ENCODE measurements at places on chromosomes 12 and 14.
A peak's percentile ranks its signal among the peaks of the same experiment; 100 is the strongest.

GRCh38 chr14:44846232-44846824, 115.4 kb downstream of the KLHL28 start:
- H3K4me3 ChIP-seq, result no peak overlapping the region
- DNase-seq, result peak; percentile 63
- H3K27ac ChIP-seq, result no peak overlapping the region

- H3K36me3 ChIP-seq, result no peaks in the 10 kb centered on the region
- no peaks in the 10 kb centered on the region for H3K27me3 ChIP-seq
- no peak overlapping the region for H3K27ac ChIP-seq
These were observed 64.3 kb downstream of the FLRT2 start for GRCh38 chr14:85594217-85594616.

- no peak for DNase-seq
- H3K36me3 ChIP-seq, result no peaks in the 10 kb centered on the region
- H3K4me1 ChIP-seq, result no peaks in the 10 kb centered on the region
- H3K27me3 ChIP-seq, result no peaks in the 10 kb centered on the region
- H3K4me3 ChIP-seq, result no peak overlapping the region
These were observed 93.5 kb upstream of the CEP83 start for GRCh38 chr12:94553130-94553519.

- no peaks in the 10 kb centered on the region for H3K36me3 ChIP-seq
- H3K4me3 ChIP-seq, result no peak overlapping the region
- H3K27ac ChIP-seq, result no peak overlapping the region
- no peaks in the 10 kb centered on the region for H3K27me3 ChIP-seq
- no peaks in the 10 kb centered on the region for H3K4me1 ChIP-seq
These were observed 274.9 kb upstream of the DIO3 start for GRCh38 chr14:101286271-101287018.

GRCh38 chr14:49971156-49972130, 78.6 kb downstream of the ARF6 start:
- H3K4me1 ChIP-seq, result peaks cover 40% of the 10 kb centered on the region
- H3K36me3 ChIP-seq, result no peaks in the 10 kb centered on the region
- H3K27me3 ChIP-seq, result no peaks in the 10 kb centered on the region
- H3K4me3 ChIP-seq, result no peak overlapping the region
- DNase-seq, result peak; percentile 82

DNA sequence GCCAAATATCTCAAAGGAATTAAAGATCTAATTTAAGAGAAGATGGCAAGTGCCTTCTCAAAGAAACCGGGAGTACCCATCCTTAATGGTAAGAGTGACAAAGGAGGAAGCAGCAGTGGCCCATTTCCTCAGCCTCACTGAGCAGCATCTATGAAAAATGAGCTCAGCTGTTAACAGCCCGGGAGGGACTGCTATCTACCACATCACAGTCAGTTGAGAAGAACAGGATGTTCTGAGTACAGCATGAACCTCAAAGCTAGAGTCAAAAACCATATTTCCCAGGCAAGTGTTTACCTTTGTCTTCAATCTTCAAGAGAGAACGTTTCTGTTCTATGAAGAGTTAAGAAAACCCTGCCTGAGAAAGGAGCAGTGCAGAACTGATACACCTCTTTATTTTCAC, 115.0 kb downstream of the BTG1 start:
- H3K4me1 ChIP-seq, result peaks cover 32% of the 10 kb centered on the region
- H3K27ac ChIP-seq, result peak overlapping the region; percentile 92
- H3K27me3 ChIP-seq, result no peaks in the 10 kb centered on the region
- no peaks in the 10 kb centered on the region for H3K36me3 ChIP-seq

- H3K27me3 ChIP-seq, result no peaks in the 10 kb centered on the region
- peaks cover 16% of the 10 kb centered on the region for H3K36me3 ChIP-seq
- H3K4me1 ChIP-seq, result no peaks in the 10 kb centered on the region
- no peak overlapping the region for H3K4me3 ChIP-seq
These were observed 42.7 kb downstream of the GTF2A1 start for GRCh38 chr14:81178063-81178462.

- H3K27me3 ChIP-seq, result no peaks in the 10 kb centered on the region
- DNase-seq, result peak; percentile 74
- H3K27ac ChIP-seq, result peak overlapping the region; percentile 10
- no peaks in the 10 kb centered on the region for H3K36me3 ChIP-seq
These were observed 1073.6 kb downstream of the BCL11B start for GRCh38 chr14:98198385-98198784.

- peak overlapping the region; percentile 63 for H3K4me3 ChIP-seq
- DNase-seq, result peak; percentile 90
- H3K36me3 ChIP-seq, result peaks cover 4% of the 10 kb centered on the region
- H3K27me3 ChIP-seq, result no peaks in the 10 kb centered on the region
- H3K27ac ChIP-seq, result peak overlapping the region; percentile 92
These were observed 20.4 kb downstream of the NINJ2 start for GRCh38 chr12:642633-643474.

DNA sequence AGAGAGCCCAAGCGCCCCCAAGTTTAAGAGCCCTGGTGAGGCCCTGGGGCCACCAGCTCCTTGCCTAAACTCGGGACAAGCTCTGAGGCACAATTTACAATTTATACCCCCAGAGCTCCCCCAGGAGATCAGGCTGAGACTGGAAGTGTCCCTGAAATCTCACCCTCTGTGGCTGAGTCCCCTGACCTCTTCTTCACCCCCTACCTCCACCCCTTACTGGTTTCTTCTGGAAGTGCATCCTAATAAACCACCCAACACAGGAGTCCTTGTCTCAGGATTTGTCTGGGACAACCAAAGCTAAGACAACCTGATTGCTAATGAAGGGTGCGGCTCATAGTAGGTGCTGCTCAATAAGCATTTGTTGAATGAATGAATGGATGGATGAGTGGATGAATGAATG, 206.4 kb downstream of the BCL11B start:
- H3K4me3 ChIP-seq, result no peak overlapping the region
- H3K27me3 ChIP-seq, result no peaks in the 10 kb centered on the region
- no peak overlapping the region for H3K27ac ChIP-seq
- no peaks in the 10 kb centered on the region for H3K36me3 ChIP-seq
- H3K4me1 ChIP-seq, result no peaks in the 10 kb centered on the region

DNA sequence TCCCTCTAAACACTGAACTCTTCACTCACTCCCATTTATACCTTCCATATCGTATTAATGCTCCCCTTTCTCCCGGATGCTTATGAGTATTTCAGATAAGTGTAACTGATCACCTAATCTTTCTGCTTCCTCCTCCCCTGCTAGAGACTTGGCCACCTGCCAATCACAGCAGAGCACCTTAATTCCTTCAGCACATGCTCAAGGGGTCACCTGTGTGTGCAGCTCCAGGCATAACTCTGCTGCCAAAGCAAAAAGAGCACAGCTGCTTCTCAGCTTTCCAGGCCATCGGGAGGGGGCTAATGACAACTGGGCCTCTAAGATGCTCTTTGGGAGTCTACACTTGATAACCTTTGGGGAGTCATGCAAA, 106.9 kb upstream of the DYRK2 start:
- no peak overlapping the region for H3K4me3 ChIP-seq
- DNase-seq, result peak; percentile 63
- H3K27me3 ChIP-seq, result no peaks in the 10 kb centered on the region
- H3K36me3 ChIP-seq, result no peaks in the 10 kb centered on the region
- H3K27ac ChIP-seq, result no peak overlapping the region
- no peaks in the 10 kb centered on the region for H3K4me1 ChIP-seq

DNA sequence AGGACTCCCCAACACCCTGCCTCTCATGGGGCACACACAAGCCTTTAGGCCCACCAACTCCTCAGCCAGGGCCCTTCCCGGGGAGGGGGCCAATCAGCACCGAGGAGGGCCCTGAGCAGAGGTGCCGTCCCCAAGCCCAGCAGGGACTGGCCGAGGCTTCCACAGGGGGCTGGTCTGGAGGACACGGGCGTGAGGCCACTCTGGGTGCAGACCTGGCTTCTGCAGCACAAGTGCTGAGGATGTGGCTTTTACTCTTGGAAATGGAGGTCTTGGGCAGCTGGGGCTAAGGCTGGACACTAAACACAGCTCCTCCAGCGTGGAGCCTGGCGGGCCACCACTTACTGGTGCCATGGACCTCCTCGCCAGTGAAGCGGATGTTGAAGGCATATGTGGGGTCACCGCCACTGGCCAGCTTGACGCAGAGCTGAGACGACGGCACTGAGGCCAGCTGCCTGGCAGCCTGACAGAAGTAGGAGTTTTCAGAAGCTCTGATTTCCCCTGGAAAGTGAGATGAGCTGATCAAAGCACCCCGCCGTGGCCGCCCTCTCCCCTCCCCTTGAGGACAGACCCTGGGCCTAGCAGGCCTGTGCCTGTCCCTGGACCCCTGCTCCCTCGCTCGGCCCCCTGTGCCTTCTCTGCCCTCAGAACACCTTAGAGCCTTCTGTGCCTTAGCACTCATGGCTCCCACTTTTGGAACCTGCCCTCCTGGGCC, 44.0 kb downstream of the TRAFD1 start:
- H3K4me3 ChIP-seq, result no peak overlapping the region
- H3K27ac ChIP-seq, result no peak overlapping the region
- DNase-seq, result no peak
- peaks cover 17% of the 10 kb centered on the region for H3K36me3 ChIP-seq
- no peaks in the 10 kb centered on the region for H3K4me1 ChIP-seq

GRCh38 chr14:93940437-93940836, 13.3 kb downstream of the FAM181A start:
- no peak overlapping the region for H3K4me3 ChIP-seq
- H3K27me3 ChIP-seq, result no peaks in the 10 kb centered on the region
- no peak overlapping the region for H3K27ac ChIP-seq
- H3K36me3 ChIP-seq, result no peaks in the 10 kb centered on the region
- peaks cover 13% of the 10 kb centered on the region for H3K4me1 ChIP-seq

Data from natural killer cell (primary cell).